ENCODE measurements at places on chromosomes 1 and 21.

GRCh38 chr1:172466795-172467407 is 23.0 kb upstream of the PIGC start:
- DNase-seq = no peak

- no peak for DNase-seq
Observed at GRCh38 chr21:26794597-26795411, 50.4 kb downstream of the ADAMTS1 start.

DNA sequence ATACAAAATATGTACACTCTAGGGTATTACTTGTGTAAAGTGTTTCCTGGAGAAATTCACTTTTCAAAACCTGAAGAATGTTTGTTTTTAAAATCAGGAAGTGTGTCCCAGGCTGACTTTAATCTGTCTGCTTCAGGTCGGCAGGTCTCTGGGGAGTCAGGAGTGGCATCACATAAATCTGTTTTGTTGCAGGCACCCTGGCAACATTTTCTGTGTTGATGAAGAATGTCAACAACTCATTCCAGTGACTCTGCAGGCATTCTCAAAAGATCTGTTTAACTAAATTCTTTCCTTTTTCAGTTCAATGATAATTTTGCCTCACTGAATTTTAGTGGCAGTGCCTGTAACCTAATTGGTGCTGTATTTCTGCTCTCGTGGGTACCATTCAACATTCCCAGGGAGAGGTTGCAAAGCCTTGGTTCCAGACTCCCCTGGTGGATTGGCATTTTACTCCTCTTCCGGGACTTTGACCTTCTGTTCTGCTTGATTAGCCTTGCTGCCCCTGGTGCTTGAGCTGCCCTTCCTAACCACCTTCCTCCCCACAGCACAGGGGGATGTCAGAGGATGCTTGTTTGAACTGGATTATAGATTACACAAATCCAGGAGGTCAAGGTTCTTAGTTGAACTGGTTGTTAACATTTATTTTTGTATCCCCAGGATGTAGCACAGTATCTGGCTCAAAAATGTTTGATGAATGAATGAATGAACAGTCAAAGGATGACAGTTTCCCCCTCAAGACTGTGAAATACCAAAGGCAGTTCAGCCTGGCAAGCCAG is 55.4 kb upstream of the LPGAT1 start:
- no peak for DNase-seq

DNA sequence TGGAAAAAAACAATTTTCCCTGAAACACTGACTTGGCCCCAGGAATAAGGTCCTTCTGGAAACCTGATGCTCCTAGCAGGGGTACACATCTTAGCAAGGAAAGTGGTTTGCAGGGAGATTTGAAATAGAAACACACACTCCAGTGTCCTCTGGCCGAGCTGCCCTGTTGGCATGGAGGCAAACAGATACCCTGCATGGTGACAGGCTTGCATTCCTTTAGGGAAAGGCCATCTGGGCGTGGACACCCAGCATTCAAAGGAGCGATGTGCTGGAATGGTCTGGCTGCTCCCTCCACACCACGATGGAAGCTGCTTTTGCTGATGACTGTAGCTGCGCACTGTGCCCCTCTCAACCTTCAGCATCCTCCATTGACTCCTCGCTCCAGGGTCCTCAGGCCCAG is 41.5 kb upstream of the BCAR3 start:
- peak; percentile 48 for DNase-seq

- peak; percentile 97 for DNase-seq
Observed at GRCh38 chr1:36321119-36321951, 2.1 kb downstream of the EVA1B start.

DNA sequence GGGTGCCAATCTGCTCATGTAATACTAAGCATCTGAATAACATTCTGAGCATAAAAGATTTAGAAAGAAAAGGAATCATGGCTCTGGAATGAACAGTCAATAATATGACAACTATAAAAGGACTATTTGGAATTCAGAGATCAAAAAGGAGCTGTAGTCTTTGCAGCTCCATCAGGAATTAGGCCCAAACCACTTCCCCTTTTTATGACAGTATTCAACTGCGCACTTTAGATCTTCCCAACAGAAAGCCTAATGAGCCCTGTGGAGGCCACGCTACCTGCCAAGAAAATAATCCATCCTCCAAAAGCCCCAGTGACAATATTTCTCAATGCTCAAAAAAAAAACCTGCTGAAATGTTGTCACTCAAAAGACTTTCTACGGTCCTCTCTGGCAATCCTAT is 163.2 kb downstream of the SNX7 start:
- DNase-seq = no peak

- DNase-seq = no peak
Observed at GRCh38 chr21:33750017-33750416, 107.7 kb downstream of the ITSN1 start.

DNA sequence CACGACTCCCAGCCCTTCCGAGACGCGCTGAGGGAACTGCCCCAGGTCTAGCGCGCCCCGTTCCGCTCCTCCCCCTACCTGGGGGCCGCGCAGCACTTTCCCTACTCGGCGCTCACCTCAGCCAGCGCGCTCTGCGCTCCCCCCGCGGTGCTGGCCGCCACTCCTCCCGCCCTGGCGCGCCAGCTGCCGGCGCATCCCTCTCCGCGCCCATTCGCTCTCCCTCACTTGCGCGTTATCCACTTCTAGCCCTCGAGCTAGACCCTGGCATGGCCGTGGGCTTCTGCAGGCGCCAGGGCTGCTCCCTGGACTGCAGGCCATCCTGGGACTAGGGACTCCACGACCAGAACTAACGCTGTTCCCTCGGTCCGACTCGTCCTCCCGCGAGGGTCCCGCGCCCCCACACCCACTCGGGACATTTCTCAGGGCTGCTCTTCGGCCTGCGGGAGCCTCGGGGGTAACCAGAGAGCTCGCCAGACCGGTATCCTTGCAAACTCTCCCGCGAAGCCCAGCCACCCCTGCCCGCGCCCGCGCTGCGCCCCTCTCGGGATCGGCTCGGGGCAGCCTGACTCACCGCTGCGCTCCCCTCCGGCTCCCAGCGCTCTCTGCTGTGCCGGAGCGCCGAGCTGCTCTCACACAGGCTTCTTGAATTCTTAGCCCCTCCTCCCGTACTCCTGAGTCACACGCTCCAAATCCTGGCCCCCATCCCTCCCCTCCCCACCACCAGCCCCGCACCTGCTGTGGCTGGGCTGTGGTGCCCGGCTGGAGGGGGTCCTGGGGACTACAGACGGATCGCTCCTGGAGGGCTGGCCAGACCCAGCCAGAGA is at the start of gene NGF:
Gene NGF, minus strand, starts transcription at position 617 of the 824 bp plus-strand sequence. CDS start 51,454 bp downstream, outside the sequence.
- peak; percentile 92 for DNase-seq

- no peak for DNase-seq
Observed at GRCh38 chr1:37553598-37553926, 531 bp downstream of the SNIP1 start.

DNA sequence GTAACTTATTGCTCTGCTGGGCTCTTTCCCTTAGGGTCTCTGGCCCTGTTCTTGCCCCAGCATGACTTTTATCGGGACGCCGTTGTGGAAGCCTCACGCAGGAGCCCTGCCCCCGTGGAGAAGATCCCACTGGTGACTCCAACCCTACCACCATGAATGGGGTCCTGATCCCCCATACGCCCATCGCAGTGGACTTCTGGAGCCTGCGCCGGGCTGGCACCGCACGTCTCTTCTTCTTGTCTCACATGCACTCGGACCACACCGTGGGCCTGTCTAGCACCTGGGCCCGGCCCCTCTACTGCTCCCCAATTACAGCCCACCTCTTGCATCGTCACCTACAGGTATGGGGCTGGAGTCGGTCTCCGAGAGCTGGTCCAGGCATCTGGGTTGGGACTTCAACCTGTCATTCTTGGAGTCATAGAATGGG is 322 bp downstream of the DCLRE1B start:
- DNase-seq = peak; percentile 9

DNA sequence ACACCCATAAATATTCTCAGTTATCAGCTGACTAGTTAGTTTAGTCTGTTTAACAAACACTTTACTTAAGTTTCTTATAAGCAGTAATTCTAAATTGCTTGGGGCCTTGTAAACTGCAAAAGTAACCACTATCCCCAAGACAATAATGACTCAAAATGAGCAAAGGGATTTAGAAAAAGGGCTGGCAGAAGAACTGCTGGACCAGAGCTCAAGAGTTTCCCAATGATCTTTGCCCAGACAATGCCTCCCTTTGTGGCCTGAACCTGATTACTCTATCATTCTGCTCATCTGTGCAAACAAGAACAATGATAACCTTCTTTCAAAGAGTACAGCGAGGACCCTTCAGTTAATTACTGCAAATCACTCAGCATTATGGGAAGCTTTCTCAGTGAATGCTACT is 123.5 kb downstream of the TIAM1 start:
- DNase-seq = peak; percentile 37

- peak; percentile 58 for DNase-seq
Observed at GRCh38 chr1:227317523-227318015, 723 bp downstream of the CDC42BPA start.

GRCh38 chr1:8055973-8056372 is 29.9 kb upstream of the ERRFI1 start:
- peak; percentile 74 for DNase-seq

DNA sequence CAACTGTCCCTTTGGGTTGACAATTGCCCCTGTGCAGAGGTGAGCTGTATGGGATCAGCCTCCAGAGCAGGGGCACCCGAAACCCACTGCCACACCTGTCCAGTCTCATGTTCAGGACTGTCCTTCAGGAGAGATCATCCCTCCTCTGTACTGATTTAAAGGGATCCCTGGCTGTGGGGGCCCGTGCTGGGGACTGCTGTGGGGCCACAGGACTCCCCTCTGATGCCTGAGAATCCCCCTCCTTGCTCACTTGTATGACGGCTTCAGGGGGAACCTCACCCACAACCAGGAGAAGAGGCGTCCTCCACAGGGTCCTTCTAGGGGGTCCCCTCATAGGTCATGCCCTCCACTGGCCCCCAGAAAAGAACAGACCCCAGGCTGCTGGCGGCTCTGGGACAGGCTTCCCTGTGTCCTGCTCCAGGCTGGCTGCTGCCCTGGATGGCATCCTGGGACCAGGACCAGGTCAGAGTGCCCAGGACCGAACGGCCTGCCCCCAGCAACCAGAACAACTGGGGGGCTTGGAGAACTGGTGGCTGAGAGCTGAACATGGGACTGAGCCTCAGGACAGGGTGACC is 77.5 kb upstream of the ACTRT2 start:
- DNase-seq = no peak

DNA sequence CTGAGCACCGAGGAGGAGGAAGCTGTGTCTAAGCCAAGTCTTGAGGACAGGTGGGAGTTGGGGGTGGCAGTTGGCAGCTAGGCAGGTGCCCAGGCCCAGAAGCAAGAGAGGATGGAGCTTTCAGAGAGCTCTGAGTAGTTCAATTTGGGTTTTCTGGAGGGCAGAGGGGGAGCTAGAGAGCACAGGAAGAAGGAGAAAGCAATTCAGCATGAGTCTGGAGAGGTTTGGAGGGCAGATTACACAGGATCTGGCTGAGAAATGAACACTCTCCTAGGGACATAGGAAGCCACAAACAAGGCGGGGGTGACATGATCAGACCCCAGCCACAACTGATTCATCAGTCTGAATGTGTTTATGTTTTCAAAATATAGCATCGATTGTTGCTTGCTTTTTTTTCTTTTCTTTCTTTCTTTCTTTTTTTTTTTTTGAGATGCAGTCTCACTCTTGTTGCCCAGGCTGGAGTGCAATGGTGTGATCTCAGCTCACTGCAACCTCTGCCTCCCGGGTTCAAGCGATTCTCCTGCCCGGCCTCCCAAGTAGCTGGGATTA is 23.8 kb downstream of the PTPRF start:
- peak; percentile 82 for DNase-seq

DNA sequence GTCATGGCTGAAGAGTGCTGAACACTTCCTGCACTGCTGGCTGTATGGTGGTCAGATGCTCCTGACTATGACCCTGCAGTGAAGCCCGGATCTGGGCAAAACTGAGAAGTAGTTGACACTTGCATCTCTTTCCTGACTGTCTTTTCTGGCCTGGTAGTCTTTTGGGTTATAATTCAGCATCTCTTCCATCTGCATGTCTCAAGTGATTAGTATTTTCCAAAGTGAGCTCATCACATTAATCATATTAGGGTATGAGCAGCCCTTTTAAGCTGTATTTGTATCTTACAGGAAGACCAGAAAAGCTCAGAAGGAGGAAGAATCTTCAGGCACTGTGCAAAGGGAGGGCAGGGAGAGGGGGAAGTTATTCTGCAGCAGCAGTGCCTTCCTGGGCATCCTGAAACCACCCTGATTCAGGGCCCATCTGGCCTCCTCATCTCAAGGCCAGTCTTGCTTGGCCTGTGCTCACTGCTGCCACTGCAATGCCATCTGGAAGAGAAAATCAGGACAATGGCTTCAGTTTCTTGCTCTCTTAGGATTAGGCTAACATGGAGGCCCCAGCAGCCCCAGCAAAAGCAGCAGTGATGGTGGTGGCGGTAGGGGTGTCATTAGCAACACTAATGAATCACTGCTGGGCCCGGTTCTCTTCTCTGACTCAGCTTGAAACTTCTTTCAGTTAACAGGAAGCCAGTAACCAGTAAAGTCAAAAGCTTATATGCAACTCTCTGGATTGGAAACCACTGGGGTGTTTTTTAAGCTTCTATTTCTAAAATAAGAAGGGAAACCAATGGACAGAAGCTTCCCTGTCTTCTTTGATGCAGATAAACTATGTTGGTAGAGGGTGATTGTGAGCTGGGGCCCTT is 63.3 kb upstream of the WDR26 start:
- peak; percentile 86 for DNase-seq

DNA sequence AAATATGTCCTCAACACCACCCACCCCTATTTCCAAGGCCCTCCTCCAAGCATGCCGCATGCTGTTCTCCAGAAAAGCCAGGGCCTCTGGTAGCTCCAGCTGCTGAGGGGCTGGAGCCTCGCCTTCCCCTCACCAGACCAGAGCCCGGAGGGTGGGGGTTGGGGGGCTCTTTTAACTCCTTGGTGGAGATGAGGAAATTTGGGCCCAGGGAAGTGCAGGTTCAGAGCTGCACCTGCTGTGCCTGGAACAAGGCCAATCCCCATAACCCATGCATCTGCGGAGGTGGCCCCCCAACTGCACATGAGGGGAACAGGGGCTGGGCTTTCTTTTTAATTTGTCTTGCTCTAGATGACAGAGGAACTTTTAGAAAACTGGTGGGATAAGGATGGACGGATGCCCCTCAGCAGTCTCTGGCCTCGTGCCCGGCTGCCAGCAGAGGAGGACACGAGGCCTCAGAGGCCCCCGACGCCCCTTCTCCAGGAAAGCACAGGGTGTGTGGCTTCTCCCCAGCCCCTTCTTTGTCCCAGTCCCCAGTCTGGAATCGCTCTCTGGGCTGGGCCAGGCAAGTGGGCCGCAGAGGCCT is 550 bp upstream of the SELENON start:
- DNase-seq = no peak

DNA sequence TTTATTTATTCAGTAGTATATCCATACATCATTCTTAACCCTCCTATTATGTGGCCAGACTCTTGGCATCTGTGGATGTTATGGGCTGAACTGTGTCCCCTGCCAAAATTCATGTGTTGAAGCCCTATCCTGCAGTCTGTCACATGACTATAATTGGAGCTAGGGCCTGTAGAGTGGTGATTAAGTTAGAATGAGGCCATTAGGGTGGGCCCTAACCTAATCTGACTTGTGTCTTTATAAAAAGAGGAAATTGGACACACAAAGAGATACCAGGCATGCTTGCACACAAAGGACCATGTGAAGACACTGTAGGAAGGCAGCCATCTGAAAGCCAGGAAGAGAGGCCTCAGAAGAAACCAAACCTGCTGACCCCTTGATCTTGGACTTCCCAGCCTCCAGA is 6.6 kb downstream of the ZMYND12 start:
- no peak for DNase-seq

GRCh38 chr1:222893255-222893654 is 78.4 kb downstream of the DISP1 start:
- no peak for DNase-seq

GRCh38 chr21:46110499-46111192 is 12.7 kb downstream of the COL6A2 start:
- DNase-seq = peak; percentile 48

GRCh38 chr1:186390925-186391324 is 15.3 kb downstream of the ODR4 start:
- DNase-seq = no peak
